ENCODE measurements at places on chromosomes 16 and 17.

- no peak for DNase-seq
These were observed 302.2 kb downstream of the CNTNAP4 start for GRCh38 chr16:76579277-76579922.

DNA sequence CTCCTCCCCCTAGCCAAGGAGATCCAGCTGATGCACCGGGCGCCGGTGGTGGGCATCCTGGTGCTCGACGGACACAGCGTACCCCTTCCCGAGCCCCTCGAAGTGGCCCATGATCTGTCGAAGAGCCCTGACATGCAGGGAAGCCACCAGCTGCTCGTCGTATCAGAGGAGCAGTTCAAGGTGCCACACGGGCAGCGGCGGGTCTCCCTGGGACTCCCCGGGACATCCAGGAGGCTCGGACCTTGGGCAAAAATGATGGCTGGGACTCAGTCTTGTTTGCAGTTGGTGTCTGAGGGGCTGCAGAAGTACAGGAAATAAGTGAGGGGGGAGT is 15.8 kb upstream of the MYO15B start:
- DNase-seq = no peak

GRCh38 chr17:35376245-35376644 is 2.8 kb upstream of the SLFN11 start:
- no peak for DNase-seq

DNA sequence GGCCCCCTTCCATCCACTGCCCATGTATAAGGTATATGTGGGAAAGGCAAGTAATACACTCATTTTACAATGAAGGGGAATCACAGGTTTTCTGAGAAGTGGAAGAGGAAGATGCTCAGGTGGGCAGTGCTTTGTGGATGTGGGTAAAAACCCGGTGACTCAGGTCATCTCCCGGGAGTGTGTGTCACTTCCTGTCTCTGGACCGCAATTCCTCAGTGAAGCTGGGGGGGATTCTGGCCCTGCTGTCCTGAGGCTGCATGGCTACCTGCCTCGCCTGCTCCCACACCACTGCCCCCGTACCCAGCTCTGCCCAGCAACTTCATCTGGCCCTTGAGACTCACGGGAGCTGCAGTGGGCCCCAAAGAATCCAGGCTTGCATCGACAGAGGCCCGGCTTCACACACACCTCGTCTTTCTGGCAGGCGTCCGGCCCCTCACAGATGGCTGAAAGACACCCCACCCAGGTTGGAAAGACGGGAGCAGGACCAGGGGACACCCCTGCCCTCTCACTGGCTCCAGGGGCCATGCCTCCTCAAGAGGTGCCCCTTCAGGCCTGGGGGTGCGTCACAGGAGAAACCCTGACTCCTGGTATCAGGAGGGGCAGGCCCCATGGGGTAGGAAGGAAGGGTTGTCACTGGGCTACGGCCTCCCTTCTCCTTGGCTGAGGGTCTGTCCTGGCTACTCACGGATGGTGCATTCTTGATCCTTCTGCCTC is 882 bp downstream of the SCARF1 start:
- DNase-seq = no peak

GRCh38 chr17:81976332-81977210 is 858 bp upstream of the ASPSCR1 start:
- peak; percentile 76 for DNase-seq

DNA sequence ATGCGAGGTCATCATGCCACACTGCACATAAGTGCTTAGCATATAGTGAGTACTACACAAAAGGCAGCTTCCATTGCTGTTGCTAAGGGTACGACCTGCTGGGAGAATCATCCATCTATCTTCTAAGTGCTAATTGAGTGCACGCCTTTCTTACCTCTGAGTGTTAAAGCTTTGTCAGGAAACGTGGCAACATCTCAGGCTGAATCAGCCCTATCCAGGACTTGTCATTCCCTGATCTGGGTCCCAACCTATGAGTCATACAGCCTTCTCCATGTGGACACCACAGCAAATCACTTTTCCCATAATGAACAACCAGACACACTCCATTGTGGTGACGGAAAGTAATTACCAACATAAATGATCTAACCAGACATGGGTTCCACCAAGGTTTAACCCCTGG is 201.1 kb upstream of the MAF start:
- no peak for DNase-seq

- no peak for DNase-seq
These were observed 141.8 kb downstream of the XYLT1 start for GRCh38 chr16:17328932-17329331.

DNA sequence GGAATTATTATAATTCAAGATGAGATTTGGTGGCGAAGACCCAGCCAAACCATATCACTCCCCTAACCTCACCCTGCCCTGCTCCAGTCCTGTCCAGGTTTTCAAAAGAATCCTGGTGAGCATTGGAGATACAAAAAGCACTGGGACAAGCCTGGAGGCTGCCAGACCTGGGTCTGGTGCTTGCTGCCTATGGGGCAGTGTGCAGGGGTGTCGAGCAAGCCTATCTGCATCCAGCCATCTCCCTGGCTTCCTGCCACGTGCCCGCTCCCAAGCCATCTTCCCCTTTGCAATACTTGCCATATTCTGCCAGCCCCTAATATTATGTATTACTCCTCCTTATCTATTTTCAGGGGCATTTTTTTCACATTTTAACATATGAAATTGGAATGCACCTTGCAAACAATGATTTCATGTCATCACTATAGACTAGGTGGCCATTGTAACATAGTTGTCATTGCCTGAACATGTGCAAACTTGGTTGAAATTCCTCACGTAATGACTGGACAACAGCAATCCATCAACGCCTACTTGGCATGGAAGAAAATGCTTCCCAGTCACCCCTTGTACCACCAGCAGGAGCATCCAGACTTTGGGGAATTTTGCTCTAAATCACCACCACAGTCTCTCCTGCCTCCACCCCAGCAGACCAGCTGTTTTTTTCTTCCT is 8.1 kb upstream of the KDM8 start:
- no peak for DNase-seq

GRCh38 chr16:71540-72401 is 660 bp downstream of the RHBDF1 start:
- DNase-seq = no peak

DNA sequence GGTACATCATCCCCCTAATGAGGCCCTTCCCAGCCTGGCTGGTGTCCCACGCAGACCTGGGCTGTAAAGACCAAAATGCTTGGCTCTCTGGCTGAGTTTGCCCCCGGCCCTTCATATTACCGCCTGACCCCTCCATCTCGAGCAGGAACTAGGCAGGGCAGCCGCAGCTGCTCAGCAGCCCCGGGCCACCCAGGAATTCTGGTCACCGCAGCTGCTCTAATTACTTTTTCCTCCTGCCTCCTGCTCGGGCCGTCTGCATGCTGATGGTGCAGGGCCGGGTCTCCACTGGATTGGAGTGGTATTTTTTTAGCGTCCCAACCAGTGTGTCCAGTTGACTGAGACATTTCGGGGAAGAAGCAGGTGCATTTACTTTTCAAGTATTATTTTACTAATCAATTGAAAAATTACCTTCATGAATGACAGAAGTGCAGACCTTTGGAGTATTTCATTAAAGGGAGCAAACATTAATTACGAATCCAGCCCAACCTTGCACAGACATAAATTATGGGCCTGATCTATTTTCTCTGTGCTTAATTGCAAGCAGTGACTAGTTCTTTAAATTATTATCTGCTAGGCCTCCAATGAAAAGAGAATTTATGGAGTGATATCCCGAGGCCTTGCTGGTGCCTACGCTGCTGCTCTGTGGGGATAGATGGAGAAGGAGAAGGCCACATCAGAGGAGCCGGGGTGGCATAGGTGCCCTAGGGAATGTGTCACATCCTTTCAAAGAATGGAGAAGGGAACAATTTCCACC is 176.2 kb downstream of the CYLD start:
- DNase-seq = no peak

DNA sequence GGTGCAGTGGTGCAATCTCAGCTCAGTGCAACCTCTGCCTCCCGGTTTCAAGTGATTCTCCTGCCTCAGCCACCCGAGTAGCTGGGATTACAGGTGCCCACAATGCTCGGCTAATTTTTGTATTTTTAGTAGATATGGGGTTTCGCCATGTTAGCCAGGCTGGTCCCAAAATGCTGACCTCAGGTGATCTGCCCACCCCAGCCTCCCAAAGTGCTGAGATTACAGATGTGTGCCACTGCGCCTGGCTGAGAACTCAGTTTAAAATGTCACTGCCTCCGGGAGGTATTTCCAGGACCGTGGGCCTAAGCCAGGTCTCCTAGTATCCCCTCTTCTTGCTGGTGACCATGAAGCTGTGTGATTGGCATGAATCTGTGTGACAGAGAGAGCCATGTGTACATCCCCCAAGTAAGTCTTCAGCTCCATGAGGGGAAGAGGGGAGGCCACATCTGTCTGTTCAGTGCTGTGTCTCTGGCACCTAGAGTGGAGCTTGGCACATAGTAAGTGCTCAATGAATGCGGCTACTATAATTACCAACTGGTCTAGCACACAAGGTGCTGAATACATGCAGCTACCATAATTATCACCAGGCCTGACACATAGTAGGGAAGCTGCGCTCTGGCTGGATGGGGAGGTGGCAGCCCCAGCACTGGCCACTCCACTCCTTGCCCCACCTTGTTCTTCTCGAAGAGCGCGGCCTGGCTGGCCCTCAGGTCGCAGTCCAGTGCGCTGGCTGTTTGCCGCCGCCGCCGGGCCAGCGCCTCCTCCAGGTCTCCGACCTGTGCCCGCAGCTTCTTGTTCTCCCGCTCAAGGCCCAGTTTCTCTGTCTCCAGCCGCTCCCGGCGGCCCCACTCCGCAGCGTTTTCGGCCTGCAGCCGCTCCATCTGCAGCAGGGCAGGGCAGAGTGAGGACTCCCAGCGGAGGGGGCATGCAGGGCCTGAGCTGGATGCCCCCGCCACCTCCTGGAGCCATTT is 18.7 kb downstream of the CCDC102A start:
- no peak for DNase-seq

GRCh38 chr16:70395345-70395901 is 43.5 kb downstream of the ST3GAL2 start:
- DNase-seq = peak; percentile 4

DNA sequence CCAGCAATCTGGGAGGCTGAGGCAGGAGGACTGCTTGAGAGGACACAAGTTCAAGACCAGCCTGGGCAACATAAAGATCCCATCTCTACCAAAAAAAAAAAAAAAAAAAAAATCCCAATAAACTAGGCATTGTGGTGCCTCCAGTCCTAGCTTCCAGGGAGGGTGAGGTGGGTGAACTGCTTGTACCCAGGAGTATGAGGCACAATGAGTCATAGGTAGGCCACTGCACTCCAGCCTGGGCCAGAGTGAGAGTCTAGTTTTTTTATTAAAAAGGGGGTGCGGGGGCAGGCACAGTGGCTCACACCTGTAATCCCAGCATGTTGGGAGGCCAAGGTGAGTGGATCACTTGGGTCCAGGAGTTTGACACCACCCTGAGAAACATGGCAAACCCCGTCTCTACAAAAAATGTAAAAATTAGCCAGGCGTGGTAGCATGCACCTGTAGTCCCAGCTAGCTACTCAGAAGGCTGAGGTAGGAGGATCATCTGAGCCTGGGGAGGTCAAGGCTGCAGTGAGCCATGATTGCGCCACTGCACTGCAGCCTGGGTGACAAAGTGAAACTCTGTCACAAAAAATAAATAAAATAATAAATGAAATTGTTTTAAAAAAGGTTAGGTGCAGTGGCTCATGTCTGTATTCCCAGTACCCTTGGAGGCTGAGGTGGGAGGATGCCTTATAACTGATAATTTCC is 7.8 kb upstream of the CHST6 start:
- DNase-seq = no peak

DNA sequence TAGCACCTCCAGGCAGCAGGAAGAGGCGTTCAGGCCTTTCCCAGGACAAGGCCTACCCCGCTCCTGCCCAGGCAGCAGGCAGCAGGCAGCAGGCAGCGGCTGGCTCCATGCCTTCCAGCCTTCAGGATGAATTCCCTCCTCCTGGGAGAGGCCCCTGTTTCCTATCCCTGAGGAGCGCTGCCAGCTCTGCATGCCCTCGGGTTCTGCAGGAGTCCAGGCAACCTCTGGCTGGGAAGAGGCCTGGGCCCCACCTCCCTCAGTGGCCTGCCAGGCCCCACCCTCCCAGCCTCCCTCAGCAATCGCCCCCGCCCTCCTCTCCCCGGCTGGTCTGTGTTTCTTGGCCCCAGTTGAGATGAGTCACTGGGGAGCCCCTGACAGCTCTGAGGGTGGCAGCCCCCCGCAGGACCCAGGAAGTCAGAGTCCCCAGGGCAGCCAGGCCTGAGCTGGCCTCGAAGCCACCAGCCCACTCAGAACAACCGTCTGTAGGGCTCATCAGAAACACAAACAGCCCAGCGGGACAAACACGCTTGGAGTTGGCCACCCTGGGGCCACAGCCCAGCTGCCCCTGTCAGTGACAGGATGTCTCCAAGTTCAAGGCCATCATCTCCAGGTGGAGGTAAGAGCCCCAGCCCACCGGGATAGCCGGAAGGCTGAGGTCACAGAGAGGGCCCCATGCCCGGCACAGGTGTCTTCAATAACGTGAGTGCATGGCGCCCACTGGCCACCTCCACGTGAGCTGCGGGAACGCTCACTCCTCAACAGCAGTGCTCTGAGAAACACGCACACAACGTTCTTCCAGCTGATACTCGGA is 39.5 kb upstream of the CIBAR2 start:
- peak; percentile 87 for DNase-seq

DNA sequence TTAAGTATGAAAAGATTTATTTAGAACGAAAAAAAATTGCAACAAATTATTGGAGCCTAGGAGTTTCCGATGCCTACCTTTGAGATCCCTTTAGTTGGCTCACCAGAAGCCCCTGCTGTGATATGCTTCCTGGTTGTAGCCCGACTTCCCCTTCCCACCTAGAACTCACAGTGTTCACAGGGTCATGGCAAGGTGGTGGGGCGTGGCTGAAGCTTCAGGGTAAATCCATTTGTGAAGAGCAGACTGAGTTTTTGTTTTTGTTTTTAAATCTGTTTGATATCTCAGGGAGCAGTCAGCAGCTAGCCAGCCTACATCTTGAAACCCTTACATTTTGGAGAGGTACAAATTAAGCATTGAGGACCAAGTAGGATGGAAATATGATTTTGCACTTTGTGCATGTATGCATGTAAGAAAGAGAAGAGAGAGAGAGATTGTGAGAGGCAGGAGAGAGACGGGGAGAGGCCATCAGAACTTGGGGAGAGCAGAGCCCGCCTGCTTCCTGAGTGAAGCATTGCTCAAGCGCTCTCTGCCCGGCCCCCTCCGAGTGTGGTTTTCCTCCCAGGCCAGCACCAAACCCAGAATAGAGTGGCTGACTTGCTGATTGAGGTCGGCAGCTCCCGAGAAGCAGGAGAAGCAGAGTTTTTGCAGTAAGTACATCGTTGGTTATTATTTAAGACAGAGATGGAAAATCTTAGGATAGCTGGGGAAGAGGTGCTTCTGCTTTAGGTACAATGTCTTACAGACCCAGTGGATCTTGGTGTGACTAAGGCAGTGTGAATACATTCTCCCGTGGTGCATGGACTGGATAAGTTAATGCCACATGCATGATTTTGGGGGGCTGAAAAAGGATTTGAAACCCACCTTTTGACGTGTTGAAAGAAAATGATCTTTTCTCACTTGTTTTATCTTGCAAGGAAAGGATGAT is 64.2 kb downstream of the SPECC1 start:
- no peak for DNase-seq
